ENCODE measurements at places on chromosomes 1 and 21. TPM values are rescaled to one million over a fixed set of nuclear protein-coding genes. Genes with fewer than 3 reads are reported as not detected.

GRCh38 chr21:35350965-35351364 lies 301.9 kb upstream of the RUNX1 start:
- no peak overlapping the region for H3K4me3 ChIP-seq
- no peak for DNase-seq
- H3K4me1 ChIP-seq, result no peaks in the 10 kb centered on the region
- no peak overlapping the region for H3K27ac ChIP-seq

GRCh38 chr1:7752512-7753417 lies 18.3 kb upstream of the VAMP3 start:
- H3K4me1 ChIP-seq, result peaks cover 22% of the 10 kb centered on the region
- H3K27ac ChIP-seq, result no peak overlapping the region
- H3K27me3 ChIP-seq, result no peaks in the 10 kb centered on the region
- no peak overlapping the region for H3K4me3 ChIP-seq
- H3K36me3 ChIP-seq, result no peaks in the 10 kb centered on the region

DNA sequence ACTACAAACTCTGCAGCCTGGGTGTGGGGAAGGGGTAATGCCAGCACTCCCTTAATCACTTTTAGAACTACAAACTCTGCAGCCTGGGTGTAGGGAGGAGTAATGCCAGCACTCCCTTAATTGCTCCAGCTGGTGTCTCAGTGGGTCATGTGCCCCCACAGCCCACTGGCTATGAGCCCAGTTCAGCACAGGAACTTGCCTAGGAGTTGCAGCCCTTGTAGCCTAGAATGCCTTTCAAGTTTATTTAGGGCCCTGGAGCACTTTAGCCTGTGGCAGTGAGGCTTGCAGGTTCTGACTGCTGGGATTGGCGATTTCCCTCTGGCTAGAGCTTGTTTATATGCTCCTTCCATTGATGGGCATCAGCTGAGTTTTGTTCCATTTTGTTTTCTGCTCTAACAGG lies 17.1 kb downstream of the VN1R5 start:
- H3K4me1 ChIP-seq, result no peaks in the 10 kb centered on the region
- H3K36me3 ChIP-seq, result no peaks in the 10 kb centered on the region
- no peak overlapping the region for H3K27ac ChIP-seq

GRCh38 chr1:177170756-177171535 lies at the start of gene BRINP2:
Gene BRINP2 (plus strand): TSS chr1:177170958. CDS start chr1:177229877, 58,919 bp downstream.
- H3K4me1 ChIP-seq, result peaks cover 10% of the 10 kb centered on the region
- no peaks in the 10 kb centered on the region for H3K36me3 ChIP-seq
- H3K27ac ChIP-seq, result no peak within 1 kb of the TSS

DNA sequence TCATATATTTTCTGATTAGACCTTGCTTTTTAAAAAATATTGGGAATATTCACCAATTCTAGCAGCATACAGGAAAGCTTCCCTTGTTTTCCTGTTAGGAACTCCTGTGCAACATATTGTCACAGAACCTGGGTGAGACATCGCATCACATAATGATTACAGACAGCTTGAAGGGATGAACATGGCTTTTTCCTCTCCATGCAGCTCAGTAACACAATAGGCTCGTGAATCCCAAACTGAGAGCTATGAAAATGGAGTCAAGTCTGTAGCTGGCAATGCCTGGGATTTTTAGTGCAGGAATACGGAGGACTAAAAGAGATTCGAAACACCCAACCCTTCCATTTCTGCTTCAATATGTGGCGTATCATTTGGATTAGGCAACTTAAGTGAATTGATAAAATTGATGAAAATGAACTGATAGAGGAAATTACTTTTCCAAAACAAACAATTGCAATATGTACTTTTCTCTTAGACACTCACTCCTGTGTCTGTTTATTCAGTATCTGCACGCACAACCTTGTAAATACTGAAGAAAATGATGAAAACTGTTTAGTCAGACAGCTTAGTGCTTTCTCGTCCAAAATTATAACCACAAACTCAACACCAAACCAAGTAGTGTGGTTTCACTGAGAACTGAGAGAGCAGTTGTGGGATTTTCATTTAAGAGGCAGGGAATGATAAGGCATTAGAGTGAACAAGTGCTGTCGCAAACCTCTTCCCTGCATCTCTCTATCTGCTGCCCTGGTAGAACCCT lies 250.4 kb downstream of the PTBP2 start:
- DNase-seq, result no peak
- H3K27ac ChIP-seq, result no peak overlapping the region
- H3K27me3 ChIP-seq, result no peaks in the 10 kb centered on the region
- H3K36me3 ChIP-seq, result no peaks in the 10 kb centered on the region
- no peak overlapping the region for H3K4me3 ChIP-seq
- no peaks in the 10 kb centered on the region for H3K4me1 ChIP-seq

GRCh38 chr21:27423038-27423437 lies 456.1 kb upstream of the ADAMTS5 start:
- H3K27ac ChIP-seq, result no peak overlapping the region
- H3K36me3 ChIP-seq, result no peaks in the 10 kb centered on the region
- no peak overlapping the region for H3K4me3 ChIP-seq

- peak overlapping the region; percentile 99 for H3K27ac ChIP-seq
- H3K27me3 ChIP-seq, result no peaks in the 10 kb centered on the region
- no peaks in the 10 kb centered on the region for H3K36me3 ChIP-seq
- peaks cover 52% of the 10 kb centered on the region for H3K4me1 ChIP-seq
- H3K4me3 ChIP-seq, result peak overlapping the region; percentile 91
- DNase-seq, result peak; percentile 68
Observed at GRCh38 chr1:116373431-116374352, 648 bp downstream of the ATP1A1 start.

GRCh38 chr1:31910933-31911332 lies 27.2 kb downstream of the PTP4A2 start:
- peaks cover 43% of the 10 kb centered on the region for H3K36me3 ChIP-seq
- H3K27me3 ChIP-seq, result no peaks in the 10 kb centered on the region
- H3K4me1 ChIP-seq, result peaks cover 24% of the 10 kb centered on the region
- no peak overlapping the region for H3K27ac ChIP-seq
- H3K4me3 ChIP-seq, result no peak overlapping the region

DNA sequence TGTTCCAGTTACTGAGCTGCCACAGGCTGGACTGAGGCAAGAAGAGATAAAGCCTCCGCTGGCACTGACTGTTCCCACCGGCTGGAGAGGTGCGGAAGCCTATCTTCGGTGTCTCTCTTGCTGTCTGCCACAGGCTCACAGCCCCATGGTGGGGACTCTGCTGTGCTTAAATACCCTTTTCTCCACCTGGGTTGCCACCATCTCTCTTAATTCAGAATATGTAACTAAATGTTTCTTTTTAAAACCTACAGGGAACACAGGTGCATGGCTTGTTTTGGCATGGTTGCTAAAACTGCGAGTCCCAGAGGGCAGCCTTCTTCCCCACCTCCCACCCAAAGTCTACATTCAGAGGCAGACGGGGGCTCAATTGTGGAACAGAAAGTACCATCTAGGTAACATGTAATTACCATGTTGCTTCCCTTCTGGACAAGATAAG lies 8.1 kb upstream of the LBR start:
- H3K4me3 ChIP-seq, result no peak overlapping the region
- H3K27me3 ChIP-seq, result no peaks in the 10 kb centered on the region
- no peaks in the 10 kb centered on the region for H3K4me1 ChIP-seq
- no peaks in the 10 kb centered on the region for H3K36me3 ChIP-seq

GRCh38 chr1:51671527-51672325 lies 54.8 kb downstream of the OSBPL9 start:
- no peak for DNase-seq
- no peaks in the 10 kb centered on the region for H3K36me3 ChIP-seq
- no peak overlapping the region for H3K27ac ChIP-seq
- H3K27me3 ChIP-seq, result no peaks in the 10 kb centered on the region

DNA sequence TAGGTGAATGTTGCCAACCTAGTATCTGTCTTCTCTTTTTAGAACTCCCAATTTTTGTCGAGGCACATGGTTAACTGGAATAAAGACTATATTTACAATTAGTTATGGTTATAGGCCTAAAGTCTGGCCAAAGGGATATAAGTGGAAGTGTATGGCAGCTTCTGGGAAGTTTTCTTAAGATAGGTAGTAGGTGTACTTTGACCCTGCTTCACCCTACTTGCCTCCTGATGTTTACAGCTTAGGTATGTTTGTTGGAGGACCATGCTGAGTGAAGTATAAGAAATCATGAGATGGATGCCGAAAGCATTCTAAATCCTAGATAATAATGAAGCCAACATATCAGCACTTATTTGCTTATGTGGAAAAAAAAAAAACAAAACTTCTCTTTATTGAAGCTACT lies 272.1 kb downstream of the S1PR1 start:
- H3K27ac ChIP-seq, result no peak overlapping the region
- no peaks in the 10 kb centered on the region for H3K27me3 ChIP-seq
- H3K4me1 ChIP-seq, result no peaks in the 10 kb centered on the region
- no peaks in the 10 kb centered on the region for H3K36me3 ChIP-seq
- no peak for DNase-seq

- peak; percentile 65 for DNase-seq
- H3K4me1 ChIP-seq, result peaks cover 10% of the 10 kb centered on the region
- H3K27ac ChIP-seq, result no peak within 1 kb of the TSS
- H3K27me3 ChIP-seq, result no peaks in the 10 kb centered on the region
Observed at GRCh38 chr1:209937996-209938959, at the start of gene SYT14. Gene SYT14 (plus strand): TSS chr1:209938217. CDS start chr1:209938265, 48 bp downstream.

- no peaks in the 10 kb centered on the region for H3K36me3 ChIP-seq
- no peaks in the 10 kb centered on the region for H3K4me1 ChIP-seq
- H3K27ac ChIP-seq, result no peak overlapping the region
- H3K4me3 ChIP-seq, result no peak overlapping the region
- no peaks in the 10 kb centered on the region for H3K27me3 ChIP-seq
- DNase-seq, result no peak
Observed at GRCh38 chr1:204775546-204775945, 90.0 kb upstream of the LRRN2 start.

DNA sequence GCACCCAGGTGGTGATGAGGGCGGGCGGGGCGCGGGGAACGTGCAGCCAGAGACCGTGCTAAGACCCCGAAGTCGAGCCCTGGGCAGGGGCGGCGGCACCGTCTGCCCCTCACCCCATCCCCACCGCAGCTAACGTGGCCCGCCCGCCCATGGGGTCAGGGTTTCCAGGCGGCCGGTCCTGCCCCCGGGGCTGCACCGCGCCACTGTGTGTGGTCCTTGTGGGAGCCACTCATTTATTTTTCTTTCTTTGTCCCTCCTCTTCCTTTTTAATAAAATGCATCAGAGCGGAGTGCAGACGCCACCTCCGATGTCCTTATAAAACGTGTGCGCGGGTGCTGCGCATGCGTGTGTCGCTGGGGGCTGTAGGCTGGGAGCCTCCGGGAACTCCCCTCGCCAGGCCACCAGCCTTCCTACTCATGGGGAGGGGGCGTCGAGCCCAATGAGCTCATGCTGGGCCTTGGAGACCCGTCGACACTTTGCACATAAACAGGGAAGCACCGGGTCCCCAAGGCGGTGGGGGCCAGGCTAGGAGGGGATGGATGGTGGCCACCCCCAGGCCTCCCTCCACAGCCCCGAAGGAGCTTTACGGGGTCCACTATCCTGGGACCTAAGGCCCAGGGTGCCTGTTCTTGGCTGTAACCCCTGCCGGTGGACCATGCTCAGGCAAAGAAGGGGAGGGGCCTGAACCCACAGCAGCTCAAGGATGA lies 59.9 kb downstream of the WNT9A start:
- peaks cover 25% of the 10 kb centered on the region for H3K4me1 ChIP-seq
- DNase-seq, result peak; percentile 88

DNA sequence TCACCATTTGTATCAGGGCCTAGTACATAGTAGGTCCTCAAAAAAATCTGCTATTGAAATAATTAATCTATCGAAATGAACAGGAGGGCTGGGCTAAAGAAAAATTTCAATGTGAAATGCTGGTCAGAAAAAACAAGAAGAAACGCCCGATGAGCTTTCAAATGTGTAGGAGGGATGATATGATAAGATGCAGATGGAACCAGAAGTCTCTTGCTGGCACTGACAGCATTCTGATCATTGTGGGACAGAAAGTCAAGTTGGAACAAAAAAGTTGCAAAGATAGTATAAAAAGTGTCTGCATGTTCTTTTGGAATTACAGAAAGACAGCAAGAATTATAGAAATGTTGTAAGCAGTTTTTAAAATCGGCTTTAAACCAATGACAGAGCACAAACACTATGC lies 11.1 kb downstream of the G0S2 start:
- no peak overlapping the region for H3K4me3 ChIP-seq
- H3K4me1 ChIP-seq, result peaks cover 6% of the 10 kb centered on the region
- no peaks in the 10 kb centered on the region for H3K36me3 ChIP-seq
- H3K27me3 ChIP-seq, result no peaks in the 10 kb centered on the region
- H3K27ac ChIP-seq, result peak overlapping the region; percentile 54

- H3K27me3 ChIP-seq, result no peaks in the 10 kb centered on the region
- H3K4me1 ChIP-seq, result peaks cover 36% of the 10 kb centered on the region
- DNase-seq, result peak; percentile 38
- H3K36me3 ChIP-seq, result no peaks in the 10 kb centered on the region
Observed at GRCh38 chr1:47235241-47235681, 3.2 kb upstream of the TAL1 start.

GRCh38 chr1:231357831-231358354 lies 19.8 kb downstream of the SPRTN start:
- no peak overlapping the region for H3K27ac ChIP-seq
- DNase-seq, result no peak
- no peaks in the 10 kb centered on the region for H3K27me3 ChIP-seq
- H3K4me3 ChIP-seq, result no peak overlapping the region
- no peaks in the 10 kb centered on the region for H3K36me3 ChIP-seq
- H3K4me1 ChIP-seq, result no peaks in the 10 kb centered on the region

GRCh38 chr1:46613661-46614603 lies 2.7 kb downstream of the MOB3C start:
- H3K27me3 ChIP-seq, result no peaks in the 10 kb centered on the region
- peaks cover 45% of the 10 kb centered on the region for H3K4me1 ChIP-seq
- peak overlapping the region; percentile 85 for H3K4me3 ChIP-seq
- peak; percentile 95 for DNase-seq

GRCh38 chr1:155858800-155859233 lies 550 bp upstream of the SYT11 start:
- no peaks in the 10 kb centered on the region for H3K27me3 ChIP-seq
- no peaks in the 10 kb centered on the region for H3K36me3 ChIP-seq

GRCh38 chr1:109483672-109484518 lies at the start of gene ATXN7L2:
Gene ATXN7L2 (plus strand): TSS chr1:109483905. CDS start chr1:109483954, 49 bp downstream.
- peak within 1 kb of the TSS; percentile 97 for H3K27ac ChIP-seq
- H3K4me3 ChIP-seq, result peak within 1 kb of the TSS; percentile 63
- H3K4me1 ChIP-seq, result peaks cover 20% of the 10 kb centered on the region
- no peaks in the 10 kb centered on the region for H3K36me3 ChIP-seq

GRCh38 chr1:6259491-6260362 lies 1.2 kb downstream of the GPR153 start:
- peaks cover 9% of the 10 kb centered on the region for H3K27me3 ChIP-seq
- peak overlapping the region; percentile 70 for H3K4me3 ChIP-seq
- H3K36me3 ChIP-seq, result no peaks in the 10 kb centered on the region
- H3K4me1 ChIP-seq, result peaks cover 22% of the 10 kb centered on the region
- peak; percentile 97 for DNase-seq
- H3K27ac ChIP-seq, result no peak overlapping the region

- peaks cover 10% of the 10 kb centered on the region for H3K4me1 ChIP-seq
- H3K27ac ChIP-seq, result no peak overlapping the region
- H3K4me3 ChIP-seq, result no peak overlapping the region
- H3K36me3 ChIP-seq, result no peaks in the 10 kb centered on the region
Observed at GRCh38 chr1:185956881-185957280, 222.7 kb downstream of the HMCN1 start.

- DNase-seq, result peak; percentile 88
- no peaks in the 10 kb centered on the region for H3K36me3 ChIP-seq
- H3K4me3 ChIP-seq, result peak overlapping the region; percentile 43
- H3K27me3 ChIP-seq, result no peaks in the 10 kb centered on the region
- H3K4me1 ChIP-seq, result peaks cover 12% of the 10 kb centered on the region
- H3K27ac ChIP-seq, result no peak overlapping the region
Observed at GRCh38 chr1:90835661-90836344, 118.7 kb upstream of the BARHL2 start.

Gene FMOD
- total RNA-seq, result 18.9 TPM

Gene PHF13
- 11.7 TPM for total RNA-seq

Gene MEX3A
- not detected for total RNA-seq

Gene C1QB
- total RNA-seq, result 1,763 TPM

Gene OVAAL
- total RNA-seq, result not detected

Gene KCTD3
- total RNA-seq, result 20.3 TPM

Gene S100A10
- total RNA-seq, result 650 TPM
